Activated T-helper 1 cell treated with anti-CD3 and anti-CD28 coated beads, Interleukin-12 subunit alpha, Interleukin-12 subunit beta, Interleukin-2, Interleukin-4 antibody, amounts not matched to agents 30 ng/mL and 10 ng/mL and 1 ng/mL, durations not matched to agents 14 hours and 24 hours and 36 hours (primary cell): ENCODE measurements at places on chromosomes 2 and 18.

- no peak for DNase-seq
These were observed 44.5 kb upstream of the TMEM247 start for GRCh38 chr2:46434851-46435273.

GRCh38 chr18:50559752-50560680 is at the start of gene MAPK4:
Gene MAPK4, plus strand, starts transcription at chr18:50560087. Its CDS starts 103,872 bp downstream, at chr18:50663959.
- DNase-seq, result no peak

- DNase-seq, result no peak
These were observed 250.5 kb upstream of the MYT1L start for GRCh38 chr2:2581331-2582159.

GRCh38 chr18:3394648-3395047 is 55.3 kb upstream of the TGIF1 start:
- DNase-seq, result no peak

DNA sequence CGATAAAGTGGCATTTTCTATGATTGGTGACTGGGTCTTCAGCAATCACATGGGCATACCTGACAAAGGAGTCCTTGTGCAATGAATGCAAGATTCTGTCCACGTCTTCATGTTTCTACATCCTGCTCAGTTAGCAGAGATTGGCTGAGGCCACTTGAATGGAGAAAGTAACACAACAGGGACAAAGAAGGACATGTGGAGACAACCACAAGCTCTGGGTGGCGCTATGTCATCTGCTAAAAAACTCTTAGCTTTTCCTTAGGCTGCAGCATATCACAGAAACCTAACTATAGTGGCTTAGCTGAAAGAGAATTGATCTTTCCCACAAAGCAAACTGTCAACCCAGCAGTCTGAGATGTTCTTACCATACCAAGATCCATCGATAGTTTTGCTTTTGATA is 1109.7 kb downstream of the SOCS6 start:
- DNase-seq, result no peak

- no peak for DNase-seq
These were observed 81.8 kb downstream of the INPP5D start for GRCh38 chr2:233141901-233142300.
